ENCODE measurements at places on chromosomes 6 and 20. TPM values are rescaled to one million over a fixed set of nuclear protein-coding genes. Genes with fewer than 3 reads are reported as not detected.

- no peak for ATAC-seq
Observed at GRCh38 chr6:165679326-165679725, 16.3 kb upstream of the PDE10A start.

Gene PSORS1C2
- total RNA-seq, result 0.40 TPM

Gene PKIB
- 0.88 TPM for total RNA-seq

Gene PRPH2
- 0.08 TPM for total RNA-seq

DNA sequence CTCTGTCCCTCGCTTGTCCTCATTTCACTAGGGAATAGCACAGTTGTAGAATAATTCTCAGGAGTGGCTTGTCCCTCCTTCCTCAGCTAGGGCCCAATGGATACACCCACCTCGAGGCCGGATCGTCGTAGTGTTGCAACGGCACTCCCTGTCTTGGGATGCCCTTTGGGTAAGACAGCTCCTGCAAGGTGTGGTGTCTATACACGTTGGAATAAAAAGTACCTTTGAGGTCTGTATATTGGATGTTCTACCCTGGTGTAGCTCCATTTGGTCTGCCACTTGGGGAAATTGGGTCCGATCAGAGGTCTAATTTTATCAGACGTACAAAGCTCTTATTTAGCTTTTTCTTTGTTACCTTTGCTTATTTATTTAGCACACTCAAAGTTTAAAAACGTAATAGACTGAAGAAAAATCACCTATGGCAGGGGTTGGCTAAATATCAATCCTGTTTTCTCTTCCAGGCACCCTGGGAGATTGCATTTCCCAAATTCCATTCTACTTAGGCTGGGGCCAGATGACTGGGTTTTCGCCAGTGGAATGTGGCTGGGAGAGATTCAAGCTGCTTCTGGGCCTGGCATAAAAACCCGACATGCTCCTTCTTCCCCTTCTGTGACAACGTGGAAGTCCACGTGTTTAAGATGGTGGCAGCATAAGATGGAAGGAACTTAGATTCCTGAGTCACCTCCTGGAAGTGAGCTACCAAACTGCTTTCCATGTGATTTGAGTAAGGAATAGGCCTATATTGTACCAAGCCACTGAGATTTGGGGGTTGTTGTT lies 82.3 kb upstream of the CD83 start:
- ATAC-seq, result no peak

Gene SPATA25
- 0.76 TPM for total RNA-seq

Gene GJA1
- total RNA-seq, result 116 TPM

DNA sequence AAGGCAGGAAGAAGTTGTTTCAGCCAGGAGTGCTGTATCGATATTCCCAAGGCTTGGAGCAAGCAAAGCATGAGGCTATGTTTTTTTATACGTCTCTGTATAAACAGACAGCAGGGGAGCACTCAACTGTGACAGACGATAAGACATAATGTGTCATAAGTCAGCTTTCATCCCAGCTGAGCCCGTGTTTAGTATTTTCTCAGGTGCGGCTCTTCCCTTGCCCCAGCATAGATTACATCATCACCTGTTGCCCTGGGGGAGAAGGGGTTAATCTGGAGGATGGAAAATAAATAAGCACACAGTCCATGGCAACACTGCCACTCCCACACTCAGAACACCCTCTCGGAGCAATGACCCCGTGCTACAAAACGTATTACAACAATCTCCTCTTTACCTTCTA lies 22.1 kb upstream of the KCNK5 start:
- peak; percentile 79 for ATAC-seq

Gene MICAL1
- 7.4 TPM for total RNA-seq

- peak; percentile 22 for ATAC-seq
Observed at GRCh38 chr20:31713312-31714273, 9.1 kb downstream of the BCL2L1 start.

Gene BPIFA1
- not detected for total RNA-seq

GRCh38 chr6:166375013-166375412 lies 7.7 kb downstream of the MPC1 start:
- ATAC-seq, result no peak

DNA sequence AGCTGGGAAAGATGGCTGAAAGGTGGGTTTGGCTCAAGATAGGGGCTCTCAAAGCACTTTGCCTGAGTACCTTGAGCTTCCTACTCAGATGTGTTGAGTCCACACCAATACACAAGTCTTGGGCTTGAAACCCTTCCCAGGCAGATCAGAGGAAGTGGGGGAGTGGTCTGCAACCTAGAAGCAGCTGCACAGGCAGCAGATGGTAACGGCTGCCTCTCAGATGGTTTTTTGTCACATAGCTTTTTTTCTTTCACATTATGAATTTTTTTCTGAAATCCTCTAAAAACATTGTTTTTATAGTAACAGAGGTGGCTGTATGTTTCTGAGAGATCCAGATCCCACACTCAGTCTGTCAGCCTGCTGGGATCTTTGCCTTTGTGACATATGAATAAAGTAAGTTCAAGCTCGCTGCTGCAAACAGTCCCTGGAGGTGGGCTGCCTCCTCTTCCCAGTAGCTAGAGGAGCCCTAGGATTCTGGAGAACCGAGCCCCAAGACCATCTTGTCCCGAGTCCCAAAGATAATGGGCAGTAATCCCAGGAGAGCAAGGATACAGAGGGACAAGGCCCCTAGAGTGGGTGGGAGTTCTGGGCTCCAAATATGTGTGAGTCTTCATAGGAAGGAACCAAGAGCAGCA lies 97.1 kb upstream of the TOP1 start:
- no peak for ATAC-seq

Gene BPIFB4
- total RNA-seq, result not detected

Gene CCM2L
- 1.2 TPM for total RNA-seq

DNA sequence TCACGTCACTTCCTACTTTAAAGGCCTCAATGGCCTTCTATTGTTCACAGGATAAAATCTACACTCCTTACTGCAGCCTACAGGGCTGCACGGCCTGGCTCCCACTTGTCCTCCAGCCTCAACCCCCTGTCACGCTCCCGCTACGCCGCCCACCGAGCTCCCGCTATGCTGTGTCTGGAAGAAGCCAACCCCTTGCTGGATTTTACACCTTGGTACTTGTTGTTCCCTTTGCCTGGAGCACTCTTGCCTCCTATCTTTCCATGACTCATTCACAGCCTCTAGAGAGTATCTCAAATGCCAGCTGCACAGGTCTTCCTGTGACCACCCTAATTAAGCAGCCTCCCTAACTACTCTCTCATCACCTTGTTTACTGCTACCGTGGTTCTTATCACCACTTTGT lies 259.9 kb downstream of the PRKN start:
- ATAC-seq, result no peak

DNA sequence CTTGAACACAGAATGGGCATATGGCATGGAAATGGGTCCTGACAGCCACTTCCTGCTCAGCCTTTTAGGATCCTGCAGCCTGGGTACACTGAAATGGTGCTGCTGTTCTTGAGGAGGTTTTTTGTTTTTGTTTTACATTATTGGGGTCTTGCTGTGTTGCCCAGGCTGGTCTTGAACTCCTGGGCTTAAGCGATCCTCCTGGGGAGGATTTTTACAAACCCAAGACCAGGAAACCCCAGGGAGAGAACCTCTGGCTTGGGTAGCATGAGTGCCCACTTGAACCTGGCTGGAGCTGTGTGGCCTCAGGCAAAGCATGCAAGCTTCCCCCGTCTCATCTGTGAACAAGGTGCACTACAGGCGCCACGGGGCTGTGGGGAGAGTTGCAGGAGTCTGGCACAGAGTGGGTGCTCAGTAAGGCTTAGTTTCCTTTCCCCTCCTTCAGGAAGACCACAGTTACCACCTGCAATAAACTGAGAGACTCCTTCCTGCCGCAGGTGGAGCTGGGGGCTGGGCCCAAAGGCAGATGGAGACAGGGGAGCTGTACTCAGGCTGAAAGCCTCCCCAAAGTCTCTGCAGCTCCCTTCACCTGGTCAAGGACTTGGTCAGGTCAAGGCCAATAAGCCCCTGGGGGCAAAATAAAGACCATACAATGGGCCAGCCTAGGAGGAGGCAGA lies 1.8 kb downstream of the SLA2 start:
- no peak for ATAC-seq

DNA sequence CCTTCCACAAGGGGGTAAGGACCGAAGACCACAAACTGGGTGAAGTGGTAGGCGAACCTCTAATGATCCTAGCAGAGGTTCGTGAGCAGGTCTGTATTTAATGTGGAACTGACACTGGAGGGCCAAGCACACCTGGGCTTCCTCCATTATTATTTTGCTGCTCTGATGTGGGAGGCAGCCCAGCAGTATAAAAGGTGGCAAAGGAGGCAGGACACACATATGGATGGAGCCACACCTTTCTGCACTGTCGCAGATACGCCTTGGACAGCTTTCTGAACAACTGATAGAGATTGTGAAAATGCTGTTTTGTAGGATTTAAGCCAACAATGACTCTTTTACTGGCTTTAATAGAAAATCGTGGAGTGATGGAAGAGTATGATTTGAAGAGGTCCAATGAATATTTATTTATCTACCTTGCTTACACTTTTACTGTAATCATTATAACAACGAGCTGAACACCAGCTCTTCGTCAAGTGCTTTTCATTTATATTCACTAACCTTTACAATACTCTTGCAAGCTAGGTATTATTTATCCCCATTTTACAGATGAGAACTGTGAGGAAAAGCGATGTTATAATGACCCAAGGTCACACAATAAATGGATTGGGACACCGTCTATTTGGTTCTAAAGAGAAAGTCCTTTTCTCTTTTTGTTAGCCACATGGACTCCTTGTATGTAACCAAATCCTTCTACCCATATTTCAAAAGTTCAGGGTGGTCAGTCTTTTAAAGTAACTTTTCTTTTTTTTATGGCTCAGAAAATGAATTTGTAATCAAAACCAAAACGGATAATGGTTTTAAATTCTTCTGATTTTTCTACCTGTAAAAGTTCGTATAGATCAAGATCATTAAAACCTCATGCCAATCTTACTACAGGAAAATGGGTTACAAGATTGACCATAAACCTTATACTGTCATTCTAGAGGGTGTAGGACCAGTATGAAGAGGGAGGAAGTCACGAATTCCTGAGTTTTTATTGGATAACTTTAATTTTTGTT lies 116.9 kb downstream of the UTRN start:
- no peak for ATAC-seq

DNA sequence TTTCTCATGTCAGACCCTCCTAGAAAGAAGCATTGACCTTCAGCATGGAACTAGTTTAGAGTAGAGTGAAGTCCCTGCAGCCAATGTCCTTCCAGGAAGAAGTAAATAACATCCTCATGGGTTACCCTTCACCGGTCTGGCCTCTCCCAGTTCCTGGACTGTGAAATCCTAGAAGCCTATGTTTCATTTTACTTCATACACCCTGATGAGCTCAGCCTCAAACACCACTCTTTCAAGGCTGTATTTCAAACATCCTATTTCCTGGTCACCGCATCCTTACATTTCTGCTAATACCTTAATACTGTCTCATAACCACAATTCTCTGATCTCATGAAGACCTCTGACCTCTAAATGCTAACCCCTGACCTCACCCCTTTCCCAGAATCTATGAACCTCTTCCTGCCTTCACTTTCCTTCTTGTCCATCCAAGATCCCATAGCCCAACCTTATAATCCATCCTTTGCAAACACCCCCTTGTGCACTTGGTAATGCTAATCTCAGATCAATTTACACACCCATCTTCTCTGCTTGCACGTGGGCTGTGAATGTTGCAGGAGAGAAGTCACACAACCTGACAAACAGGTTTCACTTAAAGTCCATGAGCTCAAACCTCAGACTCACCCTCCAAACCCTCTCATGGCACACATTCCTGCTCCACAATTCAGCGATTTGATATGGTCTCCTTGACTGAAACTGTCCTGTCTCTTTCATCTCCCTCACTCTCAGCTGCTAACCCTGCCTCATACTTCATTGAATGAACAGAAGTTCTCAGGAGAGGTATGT lies 30.2 kb downstream of the SLC2A10 start:
- peak; percentile 84 for ATAC-seq

- no peak for ATAC-seq
Observed at GRCh38 chr6:165456286-165456685, 146.9 kb upstream of the C6orf118 start.

- ATAC-seq, result no peak
Observed at GRCh38 chr6:71879016-71879415, 7.3 kb upstream of the RIMS1 start.

GRCh38 chr6:16089232-16090062 lies 39.4 kb upstream of the MYLIP start:
- ATAC-seq, result peak; percentile 84

DNA sequence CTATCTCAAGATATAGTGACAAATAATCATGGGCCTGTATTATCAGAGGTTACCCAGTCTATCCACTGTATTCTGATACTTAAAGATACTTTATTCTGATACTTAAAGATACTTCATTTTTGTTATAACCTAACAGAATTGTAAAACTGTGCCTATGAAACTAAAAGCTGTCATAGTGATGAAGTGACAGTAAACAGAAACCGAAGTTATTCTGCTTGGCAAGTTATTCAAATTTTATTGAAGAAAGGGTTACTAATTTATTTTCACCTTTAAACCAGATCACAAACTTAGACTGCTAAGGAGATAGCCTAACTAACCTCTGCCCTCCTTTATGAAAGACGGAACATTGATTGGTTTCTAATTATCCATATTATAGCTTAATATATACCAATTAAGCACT lies 604.6 kb upstream of the IMPG1 start:
- no peak for ATAC-seq

Gene RNF217
- 21.8 TPM for total RNA-seq

DNA sequence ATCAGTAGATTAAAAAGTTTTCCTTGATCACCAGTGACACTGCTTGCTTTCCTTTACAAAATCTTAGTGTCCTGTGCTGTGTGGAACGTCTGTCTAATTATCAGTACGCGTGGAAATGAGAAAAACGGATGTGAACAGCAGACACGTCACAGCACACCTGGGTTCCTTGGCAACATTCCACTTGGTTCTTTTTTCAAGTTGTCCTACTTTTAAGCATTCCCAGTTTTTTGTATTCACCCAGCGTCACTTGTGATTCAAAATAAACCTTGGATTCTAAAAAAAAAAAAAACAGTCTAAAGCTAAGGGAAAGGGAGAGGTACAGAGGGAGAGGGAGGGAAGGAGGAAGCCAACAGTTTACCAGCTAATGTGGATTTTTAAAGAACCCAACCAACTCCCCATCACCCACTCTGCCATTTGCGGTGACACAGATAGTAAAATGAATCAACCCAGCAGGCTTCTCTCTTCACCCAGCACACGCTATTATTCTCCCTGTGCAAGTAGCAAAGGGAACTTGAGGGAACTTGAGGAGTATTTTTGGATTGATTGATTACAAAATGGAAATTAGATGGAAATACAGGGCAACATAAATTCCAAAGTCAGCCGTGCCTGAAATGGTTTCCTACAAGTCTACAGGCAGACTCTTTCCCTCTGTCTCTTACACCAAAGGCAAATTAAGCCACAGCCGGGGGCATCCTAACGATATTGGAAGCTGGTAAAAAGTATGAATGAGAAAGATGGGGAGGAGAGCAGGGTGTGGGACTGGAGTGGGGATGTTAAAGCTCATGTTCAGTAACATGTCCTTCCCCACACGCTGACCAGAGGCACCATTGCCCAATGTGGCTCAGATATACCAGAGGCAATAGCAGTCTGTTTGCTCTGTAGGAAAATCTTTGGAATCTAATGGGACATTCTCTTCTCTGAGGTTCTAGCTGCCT lies 129.8 kb downstream of the SASH1 start:
- ATAC-seq, result no peak

DNA sequence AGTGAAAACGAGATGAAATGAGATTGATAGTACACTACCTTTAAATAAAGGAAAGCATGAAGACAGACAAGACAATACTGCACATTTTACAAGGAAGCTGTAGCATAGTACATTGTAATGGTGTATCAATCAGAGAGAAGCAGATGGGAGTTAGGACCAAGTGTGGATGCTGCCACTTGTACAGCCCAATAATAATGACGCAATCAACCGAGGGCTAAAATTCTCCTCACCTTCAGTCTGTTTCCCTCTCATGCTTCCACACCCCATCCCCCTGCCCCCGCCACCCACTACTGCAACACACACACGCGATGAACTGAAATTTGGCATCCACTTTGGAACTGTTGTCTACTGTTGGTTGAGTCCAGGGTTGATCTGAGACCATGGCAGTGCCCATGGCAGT lies 12.4 kb upstream of the HDGFL1 start:
- ATAC-seq, result no peak

Data from esophagus mucosa (tissue), 1 donor.